RWPE2 (cell line): ENCODE measurements at places on chromosomes 4 and X.

DNA sequence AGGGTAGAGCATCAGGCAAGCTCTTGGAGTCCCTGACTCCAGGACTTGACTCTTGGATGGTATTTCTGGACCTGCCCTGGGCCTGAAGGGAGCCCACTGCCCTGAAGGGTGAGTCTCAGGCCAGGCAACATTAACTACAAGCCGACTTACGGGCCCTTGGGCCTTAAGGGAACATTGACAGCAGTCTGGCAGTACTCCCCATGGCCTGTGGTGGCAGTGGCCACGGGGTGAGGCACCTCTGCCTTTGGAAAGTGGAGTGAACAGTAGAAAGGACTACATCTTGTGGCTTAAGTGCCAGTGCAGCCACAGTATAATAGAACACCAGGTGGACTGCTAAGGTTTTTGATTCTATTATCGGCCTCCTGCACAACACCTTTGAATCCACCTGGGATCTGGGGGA, 36.3 kb downstream of the SH3BGRL start:
- no peak for DNase-seq

GRCh38 chr4:123649645-123650391, 253.2 kb downstream of the SPRY1 start:
- peak; percentile 63 for DNase-seq

DNA sequence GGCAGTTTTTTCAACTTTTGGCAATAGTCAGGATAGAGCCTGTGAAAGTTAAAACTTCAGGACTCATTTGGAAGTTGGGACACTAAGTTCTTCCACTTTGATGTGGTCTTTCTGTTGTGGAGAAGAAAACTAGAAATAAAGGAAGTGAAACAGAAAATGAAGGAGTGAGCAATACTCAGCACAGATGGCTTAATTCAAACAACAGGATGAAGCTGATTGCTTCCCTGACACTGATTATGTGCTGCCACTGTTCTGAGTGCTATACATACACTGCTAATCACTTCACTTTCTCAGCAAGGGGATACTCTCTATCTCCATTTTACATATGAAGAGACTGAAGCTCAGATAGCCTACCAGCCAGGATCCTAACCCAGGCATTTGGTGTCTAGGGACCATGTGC, 235.1 kb upstream of the CPEB2 start:
- no peak for DNase-seq

DNA sequence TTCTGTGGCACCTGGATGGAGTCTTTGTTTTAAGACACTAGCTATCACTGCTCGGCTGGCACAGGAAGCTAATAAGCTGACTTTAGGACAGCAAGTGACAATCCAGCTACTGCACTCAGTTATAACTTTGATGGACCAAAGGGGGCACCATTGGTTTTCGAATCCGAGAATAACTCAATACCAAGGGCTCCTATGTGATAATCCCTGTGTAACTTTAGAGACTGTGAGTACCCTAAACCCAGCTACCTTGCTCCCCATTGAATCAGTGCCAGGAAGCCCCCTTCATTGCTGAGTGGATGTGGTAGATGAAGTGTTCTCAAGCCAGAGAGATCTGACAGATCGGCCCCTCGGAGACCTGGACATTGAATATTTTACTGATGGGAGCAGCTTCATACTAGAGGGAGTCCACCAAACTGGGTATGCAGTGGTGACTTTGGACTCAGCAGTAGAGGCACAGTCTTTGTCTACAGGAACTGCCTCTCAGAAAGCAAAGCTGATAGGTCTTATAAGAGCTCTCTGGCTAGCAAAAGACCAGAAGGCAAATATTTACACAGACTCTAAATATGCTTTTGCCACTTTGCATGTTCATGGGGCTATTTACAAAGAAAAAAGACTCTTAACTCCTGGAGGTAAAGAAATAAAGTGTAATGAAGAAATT, 35.5 kb upstream of the UGT2B7 start:
- no peak for DNase-seq

DNA sequence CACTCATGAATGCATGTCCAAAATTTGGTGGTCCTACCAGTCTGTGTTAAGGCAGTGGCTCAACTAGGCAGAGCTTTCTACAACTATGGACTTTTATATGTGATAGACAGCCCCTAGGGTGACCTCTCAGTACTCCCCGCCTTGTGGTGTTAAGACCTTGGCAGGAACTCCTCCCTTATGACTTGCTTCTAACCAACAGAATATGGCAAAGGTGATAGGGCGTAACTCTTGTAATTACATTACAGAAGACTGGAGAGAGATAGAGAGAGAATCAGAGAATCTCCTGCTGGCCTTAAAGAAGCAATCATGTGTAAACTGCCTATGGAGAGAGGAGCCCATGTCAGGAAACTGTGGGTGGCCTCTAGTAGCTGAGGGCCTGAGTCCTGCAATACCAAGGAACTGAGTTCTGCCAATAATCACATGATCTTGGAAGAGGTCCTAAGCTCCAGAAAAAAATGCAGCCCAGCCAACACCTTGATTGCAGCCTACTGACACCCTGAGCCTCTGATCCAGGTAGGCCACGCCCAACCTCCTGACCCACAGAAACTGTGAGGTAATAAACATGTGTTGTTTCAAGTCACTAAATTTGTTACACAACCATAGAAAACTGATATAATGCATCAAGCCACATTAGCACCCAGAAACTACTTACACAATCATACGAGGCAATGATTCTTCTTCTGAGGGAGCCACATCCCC, 68.9 kb downstream of the INPP4B start:
- DNase-seq = no peak

DNA sequence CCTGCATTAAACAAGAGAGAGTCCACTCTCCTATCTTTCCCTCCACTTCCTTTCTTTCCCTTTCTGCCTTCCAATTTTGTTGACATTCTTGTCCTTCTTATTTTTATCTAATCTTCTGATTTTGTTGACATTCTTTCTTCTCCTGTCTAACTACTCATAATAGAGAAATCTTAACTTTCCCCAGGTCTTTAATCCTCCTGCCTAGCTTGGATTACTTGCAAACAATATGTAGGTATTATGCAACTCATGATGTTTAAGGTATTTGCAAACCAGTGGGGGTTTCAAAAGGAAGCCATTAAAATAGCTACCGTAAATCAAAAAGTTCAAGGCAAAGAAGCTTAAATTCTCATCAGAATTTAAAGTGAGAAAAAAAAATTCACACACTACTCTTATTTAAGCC, 53.9 kb downstream of the PROM1 start:
- no peak for DNase-seq

- DNase-seq = no peak
Measured at GRCh38 chrX:15475021-15475420, 18.1 kb downstream of the PIR start.

GRCh38 chr4:111475001-111475400, 670.3 kb upstream of the FAM241A start:
- DNase-seq = no peak

DNA sequence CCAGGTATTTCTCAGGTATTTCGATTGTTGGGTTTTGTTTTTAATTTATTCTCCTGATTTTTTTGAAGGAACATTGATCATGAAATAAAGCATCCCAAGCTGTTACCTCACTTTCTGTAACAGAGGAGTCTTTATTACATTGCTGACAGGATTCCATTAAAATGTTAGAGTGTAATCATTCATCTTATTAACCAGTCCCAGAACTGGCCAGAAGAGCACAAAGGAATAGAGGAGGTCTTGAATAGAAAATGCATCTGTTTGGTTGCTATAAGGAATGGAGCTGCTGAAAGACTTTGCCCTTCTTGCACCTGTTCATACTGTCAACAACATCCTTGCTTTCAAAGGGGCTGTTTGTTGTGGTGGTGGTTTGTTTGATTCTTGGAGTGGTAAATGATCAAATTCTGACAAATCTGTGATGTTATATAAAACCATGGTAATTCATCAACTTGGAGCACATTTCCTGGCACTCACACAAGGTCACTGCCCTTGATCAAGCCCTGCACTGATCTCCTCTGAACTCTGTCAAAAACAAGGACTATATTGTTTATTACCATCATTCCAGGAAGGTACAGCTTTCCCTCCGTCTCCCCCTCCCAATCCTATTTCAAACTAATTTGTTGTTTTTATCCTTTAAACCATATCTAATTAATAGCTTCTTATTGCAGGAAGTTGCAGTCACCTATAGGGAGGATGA, 215.8 kb downstream of the PCDH19 start:
- DNase-seq = no peak
